ENCODE measurements at places on chromosomes 16 and 17.

GRCh38 chr16:10587622-10588021 is 7.2 kb upstream of the EMP2 start:
- DNase-seq = no peak

- DNase-seq = no peak
Measured at GRCh38 chr17:48928876-48929811, 15.5 kb downstream of the SNF8 start.

DNA sequence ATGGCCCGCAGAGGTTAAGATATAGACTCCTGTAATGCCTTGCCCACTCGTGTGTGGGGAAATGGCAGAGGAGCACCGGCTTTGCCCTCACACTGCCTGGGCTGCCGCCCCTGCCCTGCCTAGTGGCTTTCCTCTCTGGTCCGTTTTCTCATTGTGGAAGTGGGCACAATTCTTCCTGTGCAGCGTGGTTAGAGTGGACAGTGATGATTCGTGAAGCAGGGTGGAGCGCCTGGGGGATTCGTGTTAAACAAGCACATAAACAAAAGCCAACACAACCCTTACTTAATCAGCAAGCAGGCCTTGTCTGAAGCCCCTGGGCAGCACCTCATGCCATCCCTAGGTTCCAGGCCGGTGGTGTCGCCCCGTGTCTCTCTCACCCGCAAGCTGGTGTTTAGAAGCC is 269.7 kb downstream of the SEC14L1 start:
- DNase-seq = no peak

GRCh38 chr17:55410722-55411462 is 10.7 kb downstream of the MMD start:
- no peak for DNase-seq

- DNase-seq = no peak
Measured at GRCh38 chr16:8080817-8081216, 509.5 kb downstream of the TMEM114 start.

DNA sequence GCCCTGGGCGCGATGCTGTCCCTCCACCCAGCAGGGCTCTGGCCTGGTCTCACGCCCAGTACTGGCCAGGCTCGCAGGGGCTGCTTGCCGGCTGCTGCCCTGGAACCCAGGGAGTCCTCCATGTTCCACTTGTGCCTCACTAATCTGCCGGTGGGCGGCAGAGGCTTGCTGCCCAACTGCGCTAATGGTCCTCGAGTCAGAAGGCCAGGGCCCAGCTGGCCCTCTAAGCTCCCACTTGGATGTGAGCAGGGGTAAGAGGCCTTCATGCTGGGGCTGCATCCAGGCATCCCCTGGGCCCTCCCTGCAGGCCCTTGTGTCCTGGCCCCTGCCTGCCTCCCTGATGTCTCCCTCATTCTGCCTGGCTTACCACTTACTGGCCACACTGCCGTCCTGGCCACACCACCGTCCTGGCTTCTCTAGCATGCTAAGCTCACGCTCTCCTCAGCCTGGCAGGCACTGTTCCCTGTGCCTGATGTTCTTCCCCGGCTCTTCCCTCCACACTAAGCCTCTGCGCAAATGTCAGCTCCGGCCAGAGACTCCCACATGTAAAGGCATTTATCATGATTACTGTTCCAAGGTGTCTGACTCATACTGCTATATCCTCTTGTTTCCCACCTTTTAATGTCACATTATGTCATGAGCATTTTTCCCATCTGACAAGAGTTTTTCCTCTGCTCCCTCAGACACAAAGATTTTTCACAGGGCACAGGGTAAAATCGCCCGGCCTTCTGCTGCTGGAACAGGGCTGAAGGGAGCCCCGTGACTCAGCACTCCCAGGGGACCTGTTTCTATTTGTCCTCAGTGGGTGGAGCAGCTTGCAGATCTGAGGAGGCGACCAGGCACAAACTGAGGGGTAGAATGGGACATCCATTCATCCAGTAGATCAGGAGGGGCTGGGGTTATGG is 15.9 kb downstream of the B9D1 start:
- DNase-seq = no peak

GRCh38 chr17:51322390-51323029 is 62.2 kb downstream of the UTP18 start:
- peak; percentile 48 for DNase-seq

DNA sequence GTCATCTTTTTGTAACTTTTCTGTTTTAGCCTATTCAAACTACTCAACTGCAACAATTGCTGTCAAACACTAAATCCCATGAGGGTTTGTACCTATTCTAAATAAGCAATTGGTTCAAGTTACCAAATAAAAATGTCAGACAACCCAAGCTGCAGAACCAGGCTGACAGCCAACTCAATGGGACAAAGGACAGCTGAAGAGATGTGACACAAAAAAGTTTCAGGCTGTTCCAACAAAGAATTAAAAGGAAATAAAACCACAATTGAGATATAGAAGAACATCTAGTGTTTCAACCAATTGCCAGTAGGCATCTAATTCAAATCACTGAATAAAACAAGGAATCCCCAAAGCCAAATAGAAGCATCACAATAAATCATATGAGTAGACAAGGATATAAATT is 49.3 kb downstream of the GRB7 start:
- DNase-seq = no peak

- no peak for DNase-seq
Measured at GRCh38 chr17:12729086-12729485, 60.2 kb upstream of the ARHGAP44 start.

GRCh38 chr16:13062219-13062618 is 160.8 kb downstream of the SHISA9 start:
- DNase-seq = no peak
